ENCODE measurements at places on chromosomes 11 and 22.

- peak; percentile 16 for DNase-seq
Measured at GRCh38 chr22:29200901-29201300, 4.8 kb upstream of the EMID1 start.

GRCh38 chr11:44923115-44923514 is 27.6 kb downstream of the TP53I11 start:
- DNase-seq, result no peak

- DNase-seq, result no peak
Measured at GRCh38 chr11:101931692-101932091, 15.4 kb upstream of the ANGPTL5 start.

DNA sequence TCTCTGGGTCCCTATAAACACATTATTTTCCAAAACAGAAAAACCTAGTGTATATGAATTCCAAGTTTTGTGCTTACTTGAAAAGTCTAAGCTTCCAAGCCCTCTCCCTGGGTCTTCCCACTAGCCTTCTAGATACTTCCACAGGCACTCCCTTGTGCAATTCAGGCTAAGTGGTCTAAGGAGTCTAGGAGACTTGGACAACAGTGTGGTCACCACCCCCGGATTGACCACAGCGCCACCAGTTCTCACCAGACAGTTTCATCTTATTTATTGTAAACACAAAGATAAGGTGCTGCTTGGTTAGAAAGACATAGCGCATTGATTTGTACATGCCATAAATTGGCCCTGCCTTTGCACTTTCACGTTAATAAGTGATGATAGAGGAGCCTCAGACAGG is 623.9 kb downstream of the OPCML start:
- DNase-seq, result no peak

- peak; percentile 57 for DNase-seq
Measured at GRCh38 chr11:3894128-3894731, 38.8 kb downstream of the STIM1 start.

DNA sequence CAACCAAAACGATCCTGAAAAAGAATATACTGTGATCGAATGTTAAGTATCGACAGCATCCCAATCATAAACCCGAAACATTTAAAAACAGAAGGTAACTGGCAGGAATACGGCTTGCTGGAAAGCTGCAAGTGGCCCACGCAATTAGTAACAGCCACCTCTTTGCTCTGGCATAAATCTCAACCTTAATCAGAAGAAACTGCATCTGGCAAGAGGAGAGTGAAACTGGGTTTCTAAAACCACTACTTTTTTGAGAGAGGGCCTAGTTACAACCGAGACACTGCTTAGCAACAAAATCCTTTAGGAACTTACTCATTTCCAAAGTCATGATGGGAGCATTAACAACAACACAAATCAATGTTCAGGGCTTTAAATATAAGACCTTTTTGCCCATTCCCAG is 7.9 kb downstream of the NCAPD3 start:
- DNase-seq, result no peak

- DNase-seq, result no peak
Measured at GRCh38 chr11:106400949-106401570, 323.6 kb downstream of the AASDHPPT start.

DNA sequence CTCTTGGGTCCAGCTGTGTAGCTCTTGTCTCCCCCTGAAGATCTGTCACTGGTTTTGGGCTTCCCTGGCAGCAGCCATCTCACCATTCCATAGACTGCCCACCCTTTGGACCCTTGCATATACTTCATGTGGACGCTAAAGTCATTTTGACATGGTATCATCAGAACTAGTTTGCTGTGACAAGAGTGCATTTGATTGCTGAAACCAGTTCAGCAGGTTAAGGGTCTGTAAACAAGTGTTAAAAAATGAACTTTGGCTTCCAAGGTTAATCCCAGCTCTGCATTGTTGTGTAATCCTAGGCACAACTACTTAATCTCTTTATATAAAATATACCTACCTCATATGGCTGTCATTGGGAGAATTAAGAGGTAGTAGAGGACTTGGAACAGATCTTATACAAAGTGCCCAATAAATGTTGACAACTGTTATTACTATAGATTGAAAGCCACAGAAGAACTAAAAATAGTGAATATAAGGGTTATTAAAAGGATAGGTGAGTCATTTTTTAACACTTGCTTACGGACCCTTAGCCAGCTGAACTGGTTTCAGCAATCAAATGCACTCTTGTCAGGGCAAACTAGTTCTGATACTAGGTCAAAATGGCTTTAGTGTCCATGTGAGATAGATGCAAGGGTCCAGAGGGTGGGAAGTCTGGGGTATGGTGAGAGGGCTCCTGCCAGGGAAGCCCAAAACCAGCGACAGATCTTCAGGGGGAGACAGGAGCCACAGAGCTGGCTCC is 29.4 kb downstream of the CCDC90B start:
- DNase-seq, result no peak

GRCh38 chr11:78346799-78347198 is 70.8 kb downstream of the GAB2 start:
- no peak for DNase-seq

GRCh38 chr22:31400023-31400397 is 606 bp downstream of the DRG1 start:
- no peak for DNase-seq

- no peak for DNase-seq
Measured at GRCh38 chr11:78576549-78577097, 2.0 kb upstream of the NARS2 start.

DNA sequence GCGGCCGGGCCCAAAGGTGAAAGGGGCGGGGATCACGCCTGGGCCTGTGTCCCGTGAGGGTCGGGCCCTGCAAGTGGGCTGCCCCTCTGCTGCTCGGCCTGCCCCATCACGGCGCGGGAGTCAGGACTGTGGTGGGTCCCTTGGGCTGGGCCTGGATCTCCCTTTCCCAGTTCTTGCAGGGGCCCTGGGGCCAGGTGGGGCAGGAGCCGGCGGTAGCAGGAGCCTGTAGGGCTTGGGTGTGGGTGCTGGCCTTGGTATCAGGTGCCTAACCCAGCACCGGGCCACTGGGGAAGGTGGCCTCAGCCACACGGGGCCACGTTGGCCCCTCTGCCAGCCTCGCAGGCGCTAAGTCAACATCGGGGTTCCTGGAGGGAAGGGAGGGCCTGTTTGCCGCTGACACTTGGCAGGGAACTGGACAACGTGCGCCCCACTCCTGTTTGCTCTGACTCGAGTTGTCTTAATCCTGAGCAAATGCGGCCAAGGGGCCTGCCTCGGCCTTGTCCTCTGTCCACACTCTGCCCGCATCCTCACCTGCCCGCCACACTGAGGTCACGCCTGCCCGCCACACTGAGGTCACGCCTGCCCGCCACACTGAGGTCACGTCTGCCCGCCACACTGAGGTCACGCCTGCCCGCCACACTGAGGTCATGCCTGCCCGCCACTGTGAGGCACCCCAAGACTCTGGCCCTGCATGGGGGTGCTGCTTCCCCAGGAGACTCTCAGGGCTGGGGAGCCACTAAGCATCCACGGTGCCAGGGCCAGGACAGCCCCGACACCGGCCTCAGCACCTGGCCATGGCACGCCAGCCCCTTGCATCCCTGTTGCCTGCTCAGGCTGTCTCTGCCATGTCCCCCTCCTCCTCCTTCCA is 14.2 kb upstream of the MUC5B start:
- peak; percentile 20 for DNase-seq

- DNase-seq, result no peak
Measured at GRCh38 chr11:16817351-16817750, 78.9 kb downstream of the C11orf58 start.

DNA sequence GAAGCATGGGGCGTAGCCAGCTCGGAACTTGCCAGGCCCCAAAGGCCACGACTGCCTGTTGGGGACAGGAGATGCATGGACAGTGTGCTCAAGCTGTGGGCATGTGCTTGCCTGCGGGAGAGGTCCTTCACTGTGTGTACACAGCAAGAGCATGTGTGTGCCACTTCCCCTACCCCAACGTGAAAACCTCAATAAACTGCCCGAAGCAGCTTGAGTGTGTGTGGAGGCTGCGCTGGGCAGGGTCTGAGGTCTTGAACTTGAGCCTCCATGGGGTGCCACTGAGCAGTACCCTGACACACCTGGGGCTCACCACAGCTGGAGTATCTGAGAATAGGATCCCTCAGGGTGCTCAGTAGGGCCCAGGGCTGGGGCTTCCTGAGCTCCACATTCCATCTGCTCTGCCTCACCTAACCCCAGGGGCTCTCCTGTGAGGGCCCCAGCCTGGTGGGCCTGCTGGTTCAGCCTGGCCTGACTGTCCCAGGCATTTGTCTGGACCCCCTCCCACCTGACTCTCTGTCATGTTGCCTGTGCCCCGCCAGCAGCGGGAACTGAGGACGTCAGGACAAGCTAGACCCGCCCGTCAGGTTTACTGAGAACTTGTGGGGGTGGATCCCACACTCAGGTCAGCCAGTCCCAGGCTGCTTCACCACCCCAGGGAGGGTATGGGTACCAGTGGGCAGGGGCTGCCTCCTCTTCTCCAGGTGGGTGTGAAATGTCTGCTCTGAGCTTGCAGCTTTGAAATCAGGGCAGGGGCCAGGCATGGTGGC is 3.2 kb downstream of the RASSF7 start:
- no peak for DNase-seq

DNA sequence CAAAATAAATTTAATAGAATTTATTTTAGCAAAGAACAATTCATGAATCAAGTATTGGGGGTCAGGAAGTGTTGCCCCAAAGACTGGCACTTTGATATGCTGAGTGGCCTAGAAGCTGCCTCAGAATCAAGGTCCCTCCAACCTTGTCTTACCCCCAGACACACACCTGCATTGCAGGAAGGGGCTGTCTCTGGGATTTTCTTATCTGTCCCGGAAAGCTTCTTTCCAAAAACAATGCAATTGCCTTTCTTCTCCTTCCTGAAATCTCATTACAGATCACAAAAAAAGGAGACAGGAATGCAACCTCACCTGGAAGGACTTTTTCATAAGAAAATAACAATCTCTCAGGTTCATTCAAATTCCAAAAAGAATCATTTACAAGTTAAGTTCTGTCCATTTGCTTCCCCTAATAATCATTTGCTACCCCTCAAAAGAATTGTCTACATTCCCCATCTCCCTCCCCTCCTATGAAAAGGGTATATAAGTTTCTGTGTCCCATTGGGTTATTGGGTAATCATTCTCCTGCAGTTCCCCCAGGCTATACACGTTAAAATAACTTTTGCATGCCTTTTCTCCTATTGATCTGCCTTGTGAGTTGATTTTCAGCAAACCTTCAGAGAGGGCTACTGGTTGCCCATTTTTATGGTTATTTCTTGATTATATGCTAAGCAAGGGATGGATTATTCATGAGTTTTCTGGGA is 21.3 kb downstream of the OR10A6 start:
- no peak for DNase-seq

DNA sequence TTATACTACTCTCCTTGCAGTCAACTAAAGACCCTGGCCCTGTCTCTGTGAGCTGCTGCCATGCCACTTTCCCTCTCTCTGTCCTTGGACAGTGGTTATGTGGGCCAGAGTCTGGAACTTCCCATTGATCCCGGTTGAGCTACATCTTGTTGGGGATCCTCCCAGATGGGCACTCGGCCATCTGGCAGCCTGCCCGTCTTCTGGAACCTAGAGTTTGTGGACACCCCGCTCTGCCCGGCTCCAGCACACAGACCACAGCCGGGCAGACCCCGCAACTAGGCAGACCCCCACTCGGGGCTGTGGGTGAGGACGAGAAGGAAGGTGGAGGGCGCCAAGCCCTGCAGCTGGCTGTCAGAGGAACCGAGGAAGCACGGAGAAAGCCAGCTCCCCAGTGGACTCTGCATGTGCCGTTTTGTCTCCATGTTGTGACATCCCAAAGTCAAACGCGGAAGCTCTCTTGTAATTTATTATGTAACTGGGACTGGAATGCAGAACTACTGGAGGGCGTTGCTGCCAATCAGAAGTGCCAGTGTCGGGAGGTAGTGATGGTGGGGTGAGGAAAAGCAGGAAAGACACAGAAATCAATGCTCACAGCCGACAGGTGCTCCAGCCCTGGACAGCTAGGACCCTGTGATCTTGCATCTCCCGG is 207.7 kb downstream of the CEP164 start:
- peak; percentile 46 for DNase-seq

- peak; percentile 10 for DNase-seq
Measured at GRCh38 chr11:3052109-3052479, 5.1 kb downstream of the CARS1 start.

GRCh38 chr11:72430741-72431570 is 3.4 kb downstream of the CLPB start:
- DNase-seq, result peak; percentile 41

DNA sequence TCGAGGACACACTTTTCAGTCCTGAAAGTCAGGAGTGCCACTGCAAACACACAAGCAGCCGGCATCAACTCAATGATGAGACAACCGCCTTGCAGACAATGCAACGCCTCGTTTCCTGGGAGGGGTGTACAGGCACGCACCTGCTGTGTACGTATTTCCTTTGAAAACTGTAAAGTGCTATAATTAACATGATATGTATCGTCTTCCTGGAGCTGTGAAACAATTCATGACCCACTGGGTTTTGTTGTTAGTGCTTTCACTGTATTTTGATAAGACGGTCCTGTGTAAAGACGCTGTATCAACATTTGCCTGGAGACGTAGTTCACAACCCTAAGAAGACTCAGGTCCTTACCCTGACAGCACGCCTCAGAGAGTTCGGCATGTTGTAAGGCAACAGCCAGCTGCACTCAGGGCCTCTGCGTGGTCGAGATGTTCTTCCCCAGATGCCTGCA is 105.7 kb upstream of the ANO1 start:
- DNase-seq, result no peak

- DNase-seq, result no peak
Measured at GRCh38 chr11:61893981-61894380, 2.6 kb upstream of the FADS3 start.

GRCh38 chr22:29214232-29214631 is 8.5 kb downstream of the EMID1 start:
- DNase-seq, result no peak

GRCh38 chr11:61347916-61348461 is 13.7 kb downstream of the CYB561A3 start:
- DNase-seq, result peak; percentile 51

- no peak for DNase-seq
Measured at GRCh38 chr22:47996446-47996857, 1234.0 kb downstream of the TBC1D22A start.

- DNase-seq, result no peak
Measured at GRCh38 chr22:44578516-44579230, 80.6 kb upstream of the RTL6 start.

- DNase-seq, result no peak
Measured at GRCh38 chr22:43722444-43722843, 89.7 kb downstream of the EFCAB6 start.

GRCh38 chr11:34364102-34364501 is 6.3 kb upstream of the ABTB2 start:
- DNase-seq, result no peak

- DNase-seq, result no peak
Measured at GRCh38 chr11:129737831-129738230, 77.8 kb upstream of the TMEM45B start.

DNA sequence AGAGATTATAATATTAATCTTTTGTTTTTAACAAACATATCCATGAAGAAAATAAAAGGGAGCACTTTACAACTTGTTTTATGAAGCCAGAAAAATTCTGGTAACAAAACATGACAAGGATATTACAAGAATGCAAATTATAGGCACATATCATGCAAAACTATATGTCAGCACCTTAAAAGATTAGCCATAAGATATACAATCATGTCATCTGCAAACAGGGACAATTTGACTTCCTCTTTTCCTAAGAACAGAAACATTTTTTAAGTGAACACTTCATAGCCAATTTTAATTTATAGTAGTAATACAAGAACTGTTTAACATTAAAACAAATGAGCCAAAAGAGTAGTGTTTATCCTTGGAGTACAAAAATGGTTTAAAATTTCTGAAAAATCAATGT is 916.5 kb upstream of the CNTN5 start:
- no peak for DNase-seq
